ENCODE measurements at places on chromosomes 12 and 14.

DNA sequence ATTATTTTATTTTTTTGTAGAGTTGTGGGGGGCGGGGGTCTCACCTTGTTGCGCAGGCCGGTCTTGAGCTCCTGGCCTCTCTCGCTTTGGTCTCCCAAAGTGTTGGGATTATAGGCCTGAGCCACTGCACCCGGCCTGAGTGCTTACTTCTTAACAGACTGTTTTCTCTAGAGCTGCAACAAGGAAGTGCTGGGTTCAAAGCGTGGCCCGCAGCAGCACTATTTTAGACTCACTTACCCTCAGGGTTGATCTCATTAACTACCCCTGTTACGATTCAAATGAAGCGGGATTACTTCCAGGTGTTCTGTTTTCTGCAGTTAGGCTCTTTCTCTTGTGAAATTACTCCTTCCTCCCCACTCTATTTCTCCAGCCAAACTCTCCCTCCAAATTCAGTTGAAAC, 8.7 kb downstream of the A2ML1 start:
- no peak for DNase-seq

GRCh38 chr12:14993537-14994266, 20.9 kb downstream of the PDE6H start:
- DNase-seq, result no peak

DNA sequence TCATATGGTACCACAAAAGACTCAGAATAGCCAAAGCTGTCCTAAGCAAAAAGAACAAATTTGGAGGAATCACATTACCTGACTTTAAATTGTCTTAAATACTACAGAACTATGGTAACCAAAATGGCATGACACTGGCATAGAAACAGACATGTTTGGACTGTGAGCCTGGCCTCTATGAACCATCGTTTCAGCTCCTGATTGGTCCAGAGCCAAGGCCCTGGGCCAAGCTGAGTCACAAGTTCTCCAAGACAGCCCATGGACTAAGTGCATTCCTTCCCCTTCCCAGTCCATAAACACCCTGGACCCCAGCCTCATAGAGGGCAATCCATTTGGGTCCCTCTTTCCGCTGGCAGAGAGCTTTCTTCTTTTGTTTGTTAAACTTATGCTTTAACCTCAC, 12.1 kb upstream of the PRR4 start:
- DNase-seq, result no peak

- no peak for DNase-seq
Observed at GRCh38 chr12:105640761-105641160, 310.3 kb downstream of the C12orf75 start.

DNA sequence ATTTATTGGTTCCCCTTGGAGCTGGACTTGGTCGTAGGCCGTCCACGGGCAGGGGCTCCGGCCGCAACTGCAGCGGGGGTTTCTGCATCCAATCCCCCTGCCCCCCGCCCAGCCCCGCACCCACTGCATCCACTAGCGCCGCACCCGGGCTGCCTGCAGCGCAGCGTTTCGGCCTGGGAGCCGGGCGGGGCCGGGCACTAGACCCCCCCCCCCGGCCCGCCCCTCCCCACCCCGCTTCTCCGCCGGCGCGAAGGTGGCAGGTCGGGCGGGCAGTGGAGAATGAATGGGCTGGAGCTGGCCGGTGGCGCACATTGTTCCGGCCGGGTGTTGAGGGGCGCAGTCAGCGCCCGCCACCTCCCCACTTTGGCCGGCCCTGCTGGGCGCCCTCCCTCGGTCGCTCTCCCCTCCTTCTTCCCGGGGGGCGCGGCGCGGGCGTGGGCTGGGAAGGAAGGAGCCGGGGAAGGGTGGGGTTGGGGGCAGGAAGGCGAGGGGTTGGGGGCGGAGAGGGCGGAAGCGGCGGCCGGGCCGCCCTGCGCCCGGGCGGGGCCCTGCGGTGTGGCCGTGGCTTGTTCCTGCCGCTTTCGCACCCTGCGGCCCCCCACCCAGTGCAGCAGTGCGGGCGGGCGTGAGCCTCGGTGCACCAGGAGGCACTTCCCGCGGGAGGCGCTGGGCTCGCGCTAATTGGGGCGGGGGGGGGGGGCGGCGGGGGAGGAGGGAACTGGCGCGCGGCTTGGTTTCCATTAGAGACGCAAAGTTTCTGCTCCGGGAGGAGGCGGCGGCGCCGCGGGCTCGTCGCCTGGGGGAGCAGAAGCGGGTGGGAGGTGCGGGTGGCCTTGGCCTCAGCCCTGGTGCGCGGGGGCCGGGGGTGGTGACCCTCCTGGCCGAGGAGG, 841 bp downstream of the CALM1 start:
- DNase-seq, result peak; percentile 31

DNA sequence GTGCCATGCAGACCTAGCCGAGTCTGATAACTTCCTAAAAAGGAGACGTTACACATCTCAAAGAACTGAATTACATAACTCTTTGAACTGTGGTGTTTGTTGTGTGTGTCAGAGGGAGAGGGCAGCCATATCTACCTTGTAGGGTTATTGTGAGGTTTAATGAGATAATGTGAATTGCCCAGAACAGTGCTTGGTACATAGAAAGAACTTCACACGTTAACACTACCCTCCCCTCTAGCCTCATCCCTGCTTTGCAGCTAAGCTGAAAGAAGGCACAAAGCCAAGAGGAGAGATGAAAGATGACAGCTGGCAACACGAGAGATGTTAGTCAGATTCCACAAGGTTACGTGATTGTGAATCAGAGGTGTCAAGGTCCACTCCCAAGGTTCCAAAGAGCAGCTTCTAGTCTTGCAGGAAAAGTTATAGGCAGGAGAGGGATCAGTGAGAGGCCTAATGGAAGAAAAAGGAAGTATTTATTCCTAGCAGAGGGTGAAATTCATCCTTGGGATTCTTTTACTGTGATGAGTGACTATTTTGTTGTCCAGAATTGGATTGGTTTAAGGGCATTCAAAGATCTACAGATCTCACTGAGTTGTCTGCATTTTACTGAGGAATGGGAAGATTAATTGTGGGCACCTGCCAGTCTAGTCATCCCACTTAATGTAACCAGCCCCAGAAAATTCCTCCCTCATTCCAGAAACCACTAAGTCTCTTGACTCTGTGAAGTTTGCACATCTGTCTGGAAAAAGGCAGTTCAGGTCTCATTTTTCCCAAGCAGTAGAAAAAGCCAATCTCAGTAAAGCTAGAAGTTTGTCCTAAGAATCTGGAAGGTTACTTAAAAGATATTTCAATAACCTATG, 25.9 kb upstream of the WNK1 start:
- no peak for DNase-seq

GRCh38 chr14:57066463-57066862, 202.2 kb downstream of the EXOC5 start:
- DNase-seq, result no peak

GRCh38 chr12:113676547-113676946, 204.9 kb upstream of the LHX5 start:
- no peak for DNase-seq

- DNase-seq, result no peak
Observed at GRCh38 chr12:42463671-42464070, 125.9 kb downstream of the PRICKLE1 start.

- DNase-seq, result no peak
Observed at GRCh38 chr14:73460691-73461127, 2.4 kb upstream of the NUMB start.

DNA sequence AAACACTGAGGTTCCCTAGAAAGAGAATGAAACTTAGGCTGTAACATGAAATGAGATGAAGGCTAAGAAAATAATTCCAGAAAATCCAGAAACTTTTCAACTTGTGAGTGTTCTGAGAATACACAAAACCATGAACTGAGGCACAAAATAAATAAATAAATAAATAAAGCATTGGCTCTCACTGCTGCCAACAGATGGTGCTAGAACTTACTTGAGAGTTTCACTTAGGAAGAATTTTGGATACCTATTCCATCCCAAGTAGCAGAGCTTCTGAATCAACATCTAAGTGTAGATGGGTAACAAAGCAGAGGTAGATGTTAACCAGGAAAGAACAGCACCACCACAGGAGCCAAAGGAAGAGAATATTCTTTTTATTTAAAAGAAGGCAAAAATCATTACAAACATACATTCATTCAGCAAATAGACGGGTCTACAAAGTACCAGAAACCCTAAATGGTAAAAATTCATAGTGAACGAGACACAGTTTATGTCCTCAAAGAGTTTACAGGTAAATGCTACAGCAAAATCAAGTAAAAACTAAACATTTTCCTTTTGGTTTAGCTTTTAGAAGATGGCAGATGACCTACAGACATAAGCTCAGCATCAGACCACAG, 16.7 kb downstream of the EPS8 start:
- DNase-seq, result no peak

GRCh38 chr12:16504200-16504599, 101.8 kb downstream of the LMO3 start:
- no peak for DNase-seq

GRCh38 chr12:121530600-121531355, 50.0 kb downstream of the KDM2B start:
- DNase-seq, result no peak
